ENCODE measurements at places on chromosomes 1 and 21.

- DNase-seq = no peak
Measured at GRCh38 chr21:42688841-42689371, 35.5 kb downstream of the PDE9A start.

GRCh38 chr1:65170511-65171142 lies 22.6 kb downstream of the AK4 start:
- no peak for DNase-seq

GRCh38 chr1:169329383-169329782 lies 38.2 kb downstream of the NME7 start:
- no peak for DNase-seq

- DNase-seq = no peak
Measured at GRCh38 chr1:172863031-172863430, 187.7 kb downstream of the TNFSF18 start.

DNA sequence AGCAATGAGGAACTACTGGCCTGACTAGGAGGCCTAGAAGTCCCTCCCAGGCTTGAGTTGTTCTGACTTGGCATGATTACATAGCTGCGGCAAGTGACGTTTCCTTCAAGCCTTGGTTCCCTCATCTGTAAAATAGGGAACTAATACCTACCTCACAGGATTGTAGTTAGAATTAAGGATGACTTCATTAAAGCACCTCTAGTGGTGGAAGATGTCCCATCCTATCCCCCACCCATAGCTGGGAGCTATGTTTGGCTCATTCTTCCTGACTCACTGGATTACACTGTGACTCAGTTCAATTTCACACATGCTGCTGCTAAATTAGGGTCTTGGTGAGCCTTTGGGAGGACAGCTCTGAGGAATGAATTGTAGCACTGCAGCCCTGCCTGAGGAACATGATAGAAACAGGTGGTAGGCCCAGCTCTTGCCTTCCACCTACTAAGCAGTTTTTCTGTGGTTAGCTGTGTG lies 6.0 kb upstream of the SHISA4 start:
- DNase-seq = no peak

- no peak for DNase-seq
Measured at GRCh38 chr1:211370669-211371068, 44.0 kb downstream of the TRAF5 start.

DNA sequence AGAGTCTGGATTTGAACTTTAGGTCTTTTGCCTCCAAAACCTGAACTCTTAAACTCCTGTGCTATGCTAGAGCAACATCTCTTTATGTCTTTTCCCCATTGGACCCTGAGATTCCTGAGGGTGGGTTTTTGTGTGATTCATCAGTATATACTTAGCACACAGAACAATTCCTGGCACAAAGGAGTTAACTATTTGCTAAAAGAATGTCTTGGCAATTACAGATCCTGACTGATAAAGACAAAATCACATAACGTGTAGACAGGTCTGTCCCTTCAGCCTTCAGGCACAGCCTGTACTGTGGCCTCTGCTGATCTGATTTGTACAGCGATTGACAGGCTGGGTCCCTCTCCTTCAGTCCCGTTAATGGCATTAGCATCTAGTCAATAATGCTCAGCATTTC lies 162.4 kb upstream of the BEND5 start:
- DNase-seq = no peak

GRCh38 chr1:5477716-5478115 lies 514.5 kb downstream of the NPHP4 start:
- DNase-seq = no peak

DNA sequence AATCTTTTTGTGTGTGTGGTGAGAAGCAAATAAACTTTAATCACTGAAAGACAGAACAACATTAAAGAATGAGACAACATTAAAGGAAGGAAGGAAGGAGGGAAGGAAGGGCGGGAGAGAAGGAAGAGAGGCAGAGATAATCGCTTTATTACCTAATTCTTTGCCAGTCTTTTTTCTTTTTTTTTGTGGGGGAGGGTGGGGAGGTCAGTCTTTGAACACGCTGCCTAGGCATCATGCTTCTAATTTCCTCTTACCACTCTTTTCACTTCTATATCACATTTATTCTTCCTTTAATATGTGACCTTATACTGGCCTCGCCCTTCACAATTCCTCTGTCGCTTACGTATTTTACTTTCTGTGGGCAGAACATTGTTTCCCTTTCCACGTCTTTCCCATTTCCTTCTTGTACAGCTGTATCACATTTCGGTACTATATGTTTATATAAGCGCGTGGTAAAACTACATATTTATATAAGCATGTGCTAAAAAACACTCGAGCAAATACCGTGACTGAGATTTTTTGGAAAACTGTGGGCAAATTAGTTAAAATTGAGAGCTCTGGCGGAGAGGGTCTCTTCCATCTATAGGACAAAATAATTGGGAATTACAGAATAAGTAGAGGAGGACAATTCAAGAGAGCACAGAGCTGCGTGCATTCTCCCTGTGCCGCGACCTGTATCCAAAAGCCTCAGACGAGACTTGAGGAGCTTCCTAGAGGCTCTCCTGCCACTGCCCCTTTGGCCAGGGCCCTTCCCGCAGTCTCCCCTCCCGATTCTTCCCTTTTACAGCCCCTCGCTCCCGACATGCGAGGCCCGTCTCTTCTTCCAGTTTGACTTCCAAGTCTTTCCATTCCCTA lies 823 bp upstream of the PRKAA2 start:
- DNase-seq = no peak

DNA sequence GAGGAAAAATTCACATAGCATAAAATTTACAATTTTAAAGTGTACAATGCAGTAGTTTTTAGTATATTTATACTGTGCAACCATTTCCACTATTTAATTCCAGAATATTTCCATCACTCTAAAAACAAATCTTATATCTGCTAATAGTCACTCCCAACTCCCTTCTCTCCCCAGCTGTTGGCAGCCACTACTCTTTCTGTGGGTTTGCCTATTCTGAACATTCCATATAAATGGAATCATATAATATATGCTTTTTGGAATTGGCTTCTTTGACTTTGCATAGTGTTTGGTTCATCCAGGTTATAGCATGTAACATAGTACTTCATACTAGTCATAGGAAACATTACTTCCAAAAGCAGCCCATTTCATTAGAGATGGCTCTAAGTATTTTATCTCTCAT lies 25.0 kb upstream of the TMEM39B start:
- no peak for DNase-seq

DNA sequence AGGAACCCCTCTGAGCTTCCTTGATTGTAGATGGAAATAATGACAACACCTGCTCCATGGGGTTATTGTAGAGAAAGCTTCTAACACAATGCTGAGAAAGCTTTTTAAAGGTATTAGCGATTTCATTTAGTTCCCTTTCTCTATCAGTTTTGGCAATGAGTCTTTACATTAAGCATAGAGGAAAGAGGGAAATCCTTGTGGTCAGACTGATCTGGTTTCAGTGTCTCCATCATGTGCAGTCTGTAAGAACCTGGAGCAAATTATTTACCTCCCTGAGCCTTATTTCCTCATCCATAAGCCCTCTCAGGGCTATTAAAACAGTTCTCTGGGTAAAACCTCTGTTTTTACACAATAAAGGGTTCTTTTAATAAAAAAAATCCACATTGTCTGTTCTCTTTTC lies 87.5 kb downstream of the FGGY start:
- no peak for DNase-seq

DNA sequence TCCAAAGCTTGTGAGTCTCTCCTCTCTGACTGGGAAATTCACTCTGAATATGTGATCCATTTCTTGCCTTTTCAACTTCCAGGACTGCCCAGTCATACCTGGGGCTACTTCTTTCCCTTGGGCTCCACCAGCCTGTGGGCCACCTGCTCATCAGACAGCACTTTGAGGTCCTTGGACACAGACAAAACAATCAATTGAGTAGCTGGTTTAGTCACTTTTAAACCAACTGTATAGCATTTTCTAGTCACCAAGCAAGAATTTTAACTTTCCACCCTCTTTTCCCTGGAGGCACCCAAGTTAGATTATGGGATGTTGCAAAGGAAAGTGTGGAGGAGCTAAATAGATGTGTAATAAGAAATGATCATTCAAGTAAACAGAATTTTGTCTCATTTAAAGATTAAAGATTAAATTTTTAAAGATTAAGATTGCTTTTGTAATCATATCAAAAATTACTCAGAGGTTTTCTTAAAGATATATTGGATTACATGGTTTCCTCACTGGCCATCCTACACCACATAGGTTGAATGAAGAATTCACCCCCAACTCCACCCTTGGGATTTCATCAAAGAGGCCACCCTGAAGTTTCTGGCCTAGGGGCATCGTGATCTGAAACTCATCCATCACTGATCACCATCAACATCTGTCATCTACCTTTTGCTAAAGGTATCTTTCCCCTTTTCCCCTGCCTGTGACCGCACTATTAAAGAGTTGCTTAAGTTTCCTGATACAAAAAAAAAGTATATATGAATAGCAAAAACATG lies 219.2 kb upstream of the NR5A2 start:
- no peak for DNase-seq

GRCh38 chr1:167532964-167533824 lies 14.9 kb upstream of the CD247 start:
- DNase-seq = no peak

DNA sequence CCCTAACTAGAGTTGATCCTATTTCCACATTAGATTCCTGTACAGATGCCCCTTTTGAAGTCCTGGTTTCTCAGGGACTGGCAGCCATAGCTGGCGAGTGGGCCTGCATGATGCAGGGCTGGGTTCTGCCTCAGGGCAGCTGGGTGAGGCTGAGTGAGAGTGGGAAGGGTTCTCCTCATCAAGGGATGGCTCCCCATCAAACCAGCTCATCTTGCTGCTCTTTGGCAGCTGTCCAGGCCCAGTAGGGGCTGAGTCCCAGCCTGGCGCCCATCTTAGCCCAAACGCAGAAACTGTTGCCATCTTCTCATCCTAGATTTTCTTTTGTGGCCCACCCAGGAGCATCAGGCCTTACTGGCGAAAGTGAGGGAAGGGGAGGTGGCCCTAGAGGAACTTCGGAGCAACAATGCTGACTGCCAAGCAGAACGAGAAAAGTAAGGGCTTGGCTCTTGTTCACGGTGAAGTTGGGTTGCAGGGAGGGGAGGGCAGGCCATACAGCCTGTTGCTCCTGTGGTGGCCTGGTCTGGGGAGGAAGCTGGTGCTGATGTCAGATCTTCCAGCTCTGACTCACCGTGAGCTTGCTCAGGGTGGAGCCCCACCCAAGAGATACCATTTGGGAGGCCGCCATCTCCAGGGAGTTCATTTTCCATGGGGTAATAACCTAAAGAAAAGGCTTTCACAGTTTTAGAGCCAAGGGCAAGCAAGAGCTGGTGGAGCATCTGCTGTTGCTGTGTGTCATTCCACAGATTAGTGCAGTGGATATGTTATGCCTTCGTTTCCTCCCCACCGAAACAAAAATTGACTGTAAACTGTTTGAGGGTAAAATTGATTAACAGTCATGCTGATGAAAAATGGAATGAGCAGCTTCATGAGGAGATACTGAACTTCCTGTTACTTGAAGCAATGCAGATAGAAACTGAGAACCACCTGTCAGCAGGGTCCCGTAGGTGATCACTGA lies 34.7 kb downstream of the TUFT1 start:
- DNase-seq = no peak

GRCh38 chr1:67850151-67850551 lies 16.9 kb upstream of the GNG12 start:
- DNase-seq = no peak

- DNase-seq = no peak
Measured at GRCh38 chr1:2459757-2460156, 16.3 kb upstream of the PLCH2 start.

DNA sequence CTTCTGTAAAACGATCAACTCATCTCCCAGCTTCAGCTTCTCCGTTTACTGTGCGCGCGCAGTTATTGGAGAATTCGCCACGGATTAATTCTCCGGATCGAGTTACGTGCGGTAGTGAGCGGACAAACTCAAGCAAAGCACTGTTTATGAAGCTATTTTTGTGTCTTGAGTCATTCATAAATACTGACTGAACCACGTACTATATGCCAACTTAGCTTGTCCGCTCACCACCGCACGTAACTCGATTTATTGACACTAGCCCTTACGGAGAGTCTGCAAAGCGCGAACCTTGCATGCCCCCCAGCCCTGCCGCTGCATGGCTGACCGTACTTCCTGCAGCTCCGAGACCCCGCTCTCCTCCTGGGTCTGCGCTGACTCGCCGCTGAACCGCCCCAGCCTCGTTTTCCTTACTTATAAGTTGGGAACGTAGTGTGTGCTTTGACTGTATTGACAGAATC lies 773 bp downstream of the CHD1L start:
- no peak for DNase-seq

DNA sequence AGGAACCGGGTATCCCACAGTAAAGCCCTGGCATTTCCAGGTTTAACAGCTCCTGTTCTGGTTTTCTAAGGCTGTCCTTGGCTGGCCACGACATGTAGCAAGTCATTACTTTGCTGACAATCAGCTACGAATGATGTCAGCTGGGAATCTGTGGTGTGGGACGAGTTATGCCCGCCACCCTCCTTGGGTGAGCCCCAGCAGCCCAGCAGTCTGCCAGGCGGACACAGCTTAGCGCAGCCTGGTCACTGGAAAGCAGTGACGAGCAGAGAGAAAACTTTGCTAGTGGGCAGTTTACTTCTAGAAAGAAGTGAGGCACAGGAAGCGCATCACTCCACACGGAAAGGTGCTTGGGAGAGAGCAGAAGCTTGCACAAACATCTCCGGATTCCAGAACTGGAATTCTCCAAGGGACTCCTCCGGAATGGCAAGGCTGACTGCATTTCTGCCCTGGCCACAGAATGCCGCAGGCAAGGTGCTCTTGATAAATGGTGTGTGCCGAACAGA lies 15.5 kb upstream of the ZNF436 start:
- no peak for DNase-seq

DNA sequence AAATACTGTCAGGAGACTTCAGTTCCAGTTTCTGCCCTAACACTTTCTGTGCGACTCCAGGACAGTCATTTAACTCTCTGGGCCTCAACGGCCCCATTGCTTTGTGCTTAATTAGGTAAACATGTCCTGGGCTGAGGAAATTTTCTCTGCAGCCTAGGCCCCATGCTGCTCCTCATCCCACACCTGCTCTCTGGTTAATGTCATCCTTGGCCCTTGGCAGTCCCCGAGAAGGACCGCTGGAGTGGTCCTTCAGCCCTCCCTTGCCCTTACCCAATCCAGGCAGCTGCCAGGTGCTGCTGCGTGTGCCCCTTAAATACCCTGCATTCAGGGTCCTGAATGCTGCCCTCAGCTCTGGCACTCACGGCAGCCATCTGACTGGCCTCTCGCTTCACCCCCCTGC lies 18.7 kb downstream of the UBL4B start:
- DNase-seq = no peak

DNA sequence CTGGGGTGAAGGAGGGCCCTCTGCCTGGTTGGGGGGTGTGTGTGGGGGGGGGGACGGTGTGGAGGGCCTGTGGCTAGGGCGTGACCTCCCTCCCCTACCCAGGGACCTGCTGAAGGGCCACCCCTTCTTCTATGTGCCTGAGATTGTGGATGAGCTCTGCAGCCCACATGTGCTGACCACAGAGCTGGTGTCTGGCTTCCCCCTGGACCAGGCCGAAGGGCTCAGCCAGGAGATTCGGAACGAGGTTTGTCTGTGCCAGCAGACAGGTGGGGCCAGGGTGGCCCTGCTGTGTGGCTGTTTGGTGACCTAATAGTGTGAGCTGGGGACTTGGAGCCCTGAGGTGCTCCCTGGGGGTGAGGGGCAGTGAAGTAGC lies 43.9 kb downstream of the COQ8A start:
- DNase-seq = no peak

GRCh38 chr1:3137111-3138100 lies 68.4 kb downstream of the PRDM16 start:
- no peak for DNase-seq

Data from NCI-H1930 (cell line).